HCT116 (cell line): ENCODE measurements at places on chromosomes 7 and 10. TPM values are rescaled to one million over a fixed set of nuclear protein-coding genes. Genes with fewer than 3 reads are reported as not detected.

Gene OR2A42
- total RNA-seq = not detected

DNA sequence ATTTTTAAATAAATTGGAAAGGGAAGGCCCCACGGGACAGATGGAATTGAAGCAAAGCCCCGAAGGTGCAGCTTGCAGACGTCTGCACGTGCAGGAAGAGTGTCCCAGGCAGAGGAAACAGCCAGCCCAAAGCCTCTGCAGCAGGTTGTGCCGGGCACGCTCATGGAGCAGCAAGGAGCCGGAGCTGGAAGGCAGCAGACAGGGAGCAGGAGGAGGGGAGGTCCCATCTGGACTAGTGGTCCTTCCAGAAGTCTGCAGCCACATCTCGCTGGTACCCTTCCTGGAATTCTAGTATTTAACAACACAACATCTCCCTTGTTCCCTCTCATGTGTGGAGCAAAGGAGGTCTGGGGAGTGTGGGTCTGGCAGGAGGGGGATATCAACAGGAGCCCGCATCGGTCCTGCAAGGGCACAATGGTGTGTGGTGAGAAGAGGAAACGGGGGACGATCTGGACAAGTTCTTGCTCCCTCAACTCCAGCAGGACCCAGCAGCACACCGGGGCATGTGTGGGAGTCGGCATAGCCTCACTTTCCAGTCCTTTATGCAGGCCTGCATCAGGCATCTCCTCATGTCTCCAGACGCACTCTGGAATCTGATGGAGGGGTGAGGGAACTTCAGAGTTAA is 169.3 kb downstream of the GRID1 start:
- no peak for DNase-seq

DNA sequence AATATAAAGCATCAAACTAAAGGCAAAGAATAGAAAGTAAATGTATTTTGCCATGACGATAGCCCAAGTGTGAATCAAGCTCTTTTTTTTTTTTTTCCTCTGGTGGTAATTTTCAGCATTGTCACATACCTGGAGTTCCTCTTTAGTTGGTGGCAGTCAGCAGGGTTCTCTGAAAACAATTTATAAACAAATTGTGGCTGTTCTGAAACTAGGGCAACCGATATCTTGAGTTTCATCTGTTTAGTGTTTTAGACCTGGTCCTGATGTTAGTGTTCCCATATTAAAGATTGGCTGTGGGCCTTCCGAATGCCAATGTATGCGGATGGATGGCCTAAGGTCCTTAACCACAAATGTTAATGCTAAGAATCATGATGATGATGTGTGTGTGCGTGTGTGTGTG is 713.1 kb downstream of the GATA3 start:
- no peak for DNase-seq

Gene AS3MT
- total RNA-seq = 0.79 TPM

GRCh38 chr7:146002431-146003078 is 114.0 kb upstream of the CNTNAP2 start:
- DNase-seq = no peak

- no peak for DNase-seq
Observed at GRCh38 chr10:28327491-28327880, 24.6 kb upstream of the MPP7 start.

Gene IFIT3
- total RNA-seq = 1.1 TPM
